ENCODE measurements at places on chromosomes 16 and 17. TPM values are rescaled to one million over a fixed set of nuclear protein-coding genes. Genes with fewer than 3 reads are reported as not detected.

The HEXD gene
- polyA plus RNA-seq, result 39.6 TPM

DNA sequence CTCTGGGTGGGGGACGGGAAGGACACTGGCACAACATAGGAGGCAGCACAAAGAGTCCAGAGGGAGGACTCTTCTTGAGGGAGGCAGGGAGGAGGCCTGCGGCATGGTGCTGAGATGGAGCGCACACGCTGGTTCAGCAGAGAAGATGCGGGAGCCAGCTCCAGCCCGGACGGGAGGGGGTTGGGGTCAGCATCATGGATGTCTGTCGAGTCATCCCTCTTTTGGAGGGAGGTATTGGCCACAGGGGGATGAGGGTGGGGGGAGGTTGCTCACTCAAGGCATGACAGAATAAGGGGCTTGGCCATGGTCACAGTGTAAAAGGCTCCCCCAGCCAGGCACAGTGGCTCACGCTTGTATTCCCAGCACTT, 19.3 kb downstream of the DCAKD start:
- no peak for DNase-seq

DNA sequence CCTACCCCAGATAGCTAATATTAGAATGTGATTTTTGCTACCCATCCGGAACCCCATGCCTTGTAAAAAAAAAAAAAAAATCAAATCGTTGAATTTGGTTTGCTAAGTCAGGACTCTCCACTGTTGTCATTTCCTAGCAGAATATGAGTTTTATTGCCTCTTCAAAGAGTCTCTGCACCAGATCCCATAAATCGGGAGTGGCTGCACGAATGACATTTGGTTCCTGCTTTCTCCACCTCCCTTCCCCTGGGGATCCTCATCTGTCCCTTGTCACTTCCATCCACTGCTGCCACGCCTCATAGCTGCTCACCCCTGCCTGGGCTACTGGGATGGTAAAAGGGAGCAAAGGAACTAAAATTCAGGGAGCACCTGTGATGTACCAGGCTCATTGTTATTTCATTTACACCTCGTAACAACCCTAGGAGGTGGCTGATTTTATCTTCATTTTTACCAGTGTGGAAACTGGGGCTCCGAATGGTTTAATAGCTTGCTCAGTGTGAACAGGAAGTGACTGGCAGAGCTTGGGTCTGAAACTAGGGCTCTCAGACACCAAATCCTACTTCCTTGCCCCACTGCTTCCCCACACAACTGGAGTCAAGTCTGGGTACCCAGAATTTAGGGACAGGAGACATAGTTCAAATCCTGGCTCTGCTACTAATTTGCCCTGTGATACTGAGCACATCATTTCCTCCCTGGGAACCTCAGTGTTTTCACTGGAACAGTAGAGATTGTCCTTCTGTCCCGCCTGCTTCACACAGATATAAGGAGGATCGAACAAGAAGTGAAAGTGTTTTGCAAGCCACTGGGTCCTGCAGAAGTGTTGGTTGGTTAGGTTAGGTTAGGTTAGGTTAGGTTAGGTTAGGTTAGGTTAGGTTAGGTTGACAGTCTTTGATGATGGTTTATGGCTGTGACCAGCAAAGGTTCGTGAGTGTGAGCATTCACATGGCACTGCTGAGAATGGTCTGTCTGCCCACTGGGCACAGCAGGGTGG, 585 bp upstream of the KRT36 start:
- DNase-seq, result no peak

- no peak for DNase-seq
Observed at GRCh38 chr17:4838309-4838785, 5.2 kb downstream of the MINK1 start.

DNA sequence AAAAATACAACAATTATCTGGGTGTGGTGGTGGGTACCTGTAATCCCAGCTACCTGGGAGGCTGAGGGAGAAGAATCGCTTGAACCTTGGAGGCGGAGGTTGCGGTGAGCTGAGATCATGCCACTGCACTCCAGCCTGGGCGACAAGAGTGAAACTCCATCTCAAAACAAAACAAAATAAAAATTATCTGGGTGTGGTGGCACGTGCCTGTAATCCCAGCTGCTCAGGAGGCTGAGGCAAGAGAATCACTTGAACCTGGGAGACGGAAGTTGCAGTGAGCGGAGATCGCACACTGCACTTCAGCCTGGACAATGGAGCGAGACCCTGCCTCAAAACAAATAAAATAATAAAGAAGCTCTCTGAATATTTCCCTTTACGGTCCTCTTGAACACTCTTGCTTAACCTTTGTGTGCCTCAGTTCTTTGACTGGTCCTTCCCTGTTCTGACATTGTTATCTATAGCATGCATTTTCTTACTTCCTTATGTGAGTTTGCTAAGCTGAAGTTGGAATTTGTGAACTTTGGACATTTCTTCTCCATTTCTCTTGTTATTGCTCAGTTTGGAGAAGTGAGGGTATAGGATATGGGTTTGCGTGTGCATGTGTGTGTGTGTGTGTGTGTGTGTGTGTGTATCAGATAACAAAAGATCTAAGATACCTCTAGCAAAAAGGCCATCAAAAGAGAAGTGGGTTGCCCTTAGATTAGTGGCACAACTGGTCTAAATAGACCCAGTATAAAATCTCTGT, 29.7 kb upstream of the WSB1 start:
- DNase-seq, result no peak

DNA sequence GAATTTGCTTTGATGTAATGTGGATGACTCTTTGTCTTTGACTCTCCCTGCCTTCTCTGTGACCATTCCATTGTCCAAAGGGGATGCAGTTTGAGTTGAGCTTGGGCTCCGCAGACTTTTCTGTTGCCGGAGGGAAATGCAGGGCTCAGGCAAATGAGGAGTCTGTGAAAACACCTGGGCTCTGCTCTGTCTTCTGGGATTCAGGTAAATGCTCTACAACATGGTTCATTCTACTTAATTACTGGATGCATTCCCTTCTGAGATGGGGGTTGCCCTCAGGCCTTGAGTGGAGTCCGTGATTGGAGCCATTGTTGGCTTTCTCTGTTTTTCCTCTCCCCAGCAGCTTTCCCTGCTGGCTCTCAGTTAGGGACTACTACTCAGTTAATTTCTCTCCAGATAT, 26.4 kb upstream of the SPNS2 start:
- DNase-seq, result no peak

GRCh38 chr16:15682105-15682570, 32.1 kb downstream of the NDE1 start:
- no peak for DNase-seq

Data from renal pelvis (tissue), 12 donors.